ENCODE measurements at places on chromosomes 4 and X.

- DNase-seq, result no peak
Observed at GRCh38 chrX:153643431-153644351, 3.3 kb upstream of the DUSP9 start.

DNA sequence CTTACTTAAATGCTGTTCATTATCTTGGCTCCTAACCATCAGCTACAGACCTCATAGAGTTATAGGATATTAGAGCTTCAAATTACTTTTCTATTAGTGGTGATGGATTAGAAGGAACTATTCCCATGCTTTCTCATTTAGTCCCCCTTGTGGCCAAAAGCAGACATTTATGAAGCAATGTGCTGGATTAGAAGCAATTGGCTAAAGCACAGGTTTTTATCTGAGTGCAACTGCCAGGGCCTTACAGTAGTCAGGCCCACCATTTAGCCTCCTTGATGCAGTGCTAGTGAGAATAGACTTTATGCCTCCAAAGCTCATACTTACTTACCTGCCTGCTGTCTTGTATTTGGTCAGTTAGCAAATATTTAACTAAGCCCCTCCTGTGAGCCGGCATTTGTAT lies 93.0 kb downstream of the TSPAN7 start:
- DNase-seq, result no peak

GRCh38 chr4:17721496-17722355 lies 59.7 kb downstream of the FAM184B start:
- no peak for DNase-seq

GRCh38 chrX:2694914-2695267 lies 3.8 kb downstream of the CD99 start:
- no peak for DNase-seq

DNA sequence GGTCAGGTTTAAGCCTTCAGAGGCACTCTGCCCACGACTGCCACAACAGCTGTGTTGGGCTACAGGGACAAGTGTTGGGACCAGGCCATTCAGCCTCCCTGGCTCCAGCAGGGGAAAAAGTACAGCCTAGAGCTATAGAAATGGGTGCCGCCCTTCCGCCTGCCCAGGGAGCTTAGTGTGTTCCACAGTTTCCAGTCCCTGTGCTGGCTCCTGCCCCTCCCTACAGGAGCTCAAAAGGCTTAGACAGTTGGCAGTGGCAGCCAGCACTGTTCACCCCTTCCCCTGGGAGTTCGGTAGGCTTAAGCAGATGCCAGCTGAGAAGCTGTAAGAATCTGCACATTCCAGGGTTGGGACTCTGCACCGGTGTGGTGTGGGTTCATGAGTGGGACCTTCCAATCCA lies 408.2 kb upstream of the INTU start:
- no peak for DNase-seq

DNA sequence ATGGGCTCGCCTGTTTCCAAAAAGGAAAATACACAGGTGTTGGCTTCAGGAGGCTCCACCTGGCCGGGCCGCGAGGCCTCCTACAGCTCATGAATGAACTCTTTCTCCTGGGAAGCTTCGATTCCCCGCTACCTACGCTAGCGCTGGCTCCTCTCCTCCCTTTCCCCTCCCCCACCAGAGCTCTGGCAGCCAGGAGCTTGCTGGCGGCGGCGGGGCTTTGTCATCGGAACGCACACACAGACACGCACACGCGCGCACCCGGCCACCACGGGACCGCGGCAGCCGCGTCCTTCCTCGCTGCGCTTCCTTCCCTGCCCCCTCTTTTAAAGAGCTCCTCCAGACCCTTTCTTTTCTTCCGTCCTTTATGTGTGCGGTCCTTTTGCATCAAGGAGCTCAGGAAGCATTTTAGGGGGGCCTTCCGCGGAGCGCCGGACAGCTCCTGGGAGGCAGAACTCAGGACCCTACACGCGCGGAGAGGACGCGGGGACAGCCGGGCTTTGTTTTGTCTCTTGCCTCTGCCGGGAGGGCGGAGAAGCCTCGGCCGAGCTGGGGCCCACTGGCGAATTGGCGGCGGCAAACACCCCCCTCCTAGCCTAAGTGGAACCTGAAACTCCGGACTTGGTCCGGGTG lies 70.2 kb upstream of the BCOR start:
- no peak for DNase-seq

DNA sequence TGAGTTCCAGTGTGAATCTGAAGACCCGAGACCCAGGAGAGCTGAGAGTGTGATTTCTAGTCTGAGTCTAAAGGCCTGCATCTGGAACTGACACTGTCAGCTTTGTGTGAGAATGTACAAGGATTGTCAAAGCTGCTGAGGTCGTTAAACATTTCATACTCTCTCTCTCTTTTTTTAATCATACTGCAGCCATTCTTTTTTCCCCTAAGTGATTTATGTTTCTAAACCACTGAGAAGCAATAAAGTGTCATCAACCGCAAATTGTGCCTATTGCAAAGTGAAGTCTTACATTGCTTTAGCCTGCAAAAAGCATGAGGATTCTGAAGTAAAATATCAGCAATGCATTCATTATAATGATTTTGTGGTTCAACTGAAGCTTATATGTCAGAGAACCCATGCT lies 106.0 kb downstream of the ASMT start:
- DNase-seq, result no peak

DNA sequence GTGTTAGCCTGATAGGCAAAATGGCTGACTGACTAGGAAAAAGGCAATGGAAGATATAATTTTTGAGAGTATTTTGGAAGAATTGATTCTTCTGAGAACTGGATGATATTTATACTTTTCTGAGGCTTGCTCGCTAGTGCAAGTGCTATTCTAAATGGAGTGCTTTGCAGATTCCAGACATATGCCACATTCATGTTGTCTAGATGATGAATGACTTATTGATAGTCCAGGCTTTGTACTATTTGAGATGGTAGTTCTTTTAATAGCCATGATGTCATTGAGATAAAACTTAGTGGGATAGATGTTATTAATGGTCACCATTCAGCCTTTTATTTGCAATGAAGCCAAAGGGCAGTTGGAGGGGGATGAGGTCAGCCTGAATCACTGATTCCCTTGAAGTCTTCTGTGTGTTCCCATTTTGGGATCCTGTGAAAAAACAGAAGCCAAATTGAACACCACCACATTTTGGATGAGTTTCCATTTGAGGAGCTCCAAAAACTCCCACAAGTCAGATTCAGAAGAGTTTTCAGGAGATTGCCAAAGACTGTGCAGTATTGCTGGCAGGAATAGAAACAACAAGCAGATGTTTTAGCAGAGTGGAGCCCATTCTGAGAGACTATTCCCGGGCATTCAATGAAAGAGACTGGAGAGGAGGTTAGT lies 184.1 kb downstream of the IL1RAPL2 start:
- no peak for DNase-seq
